ENCODE measurements at places on chromosomes 6 and 20.
A peak's percentile ranks its signal among the peaks of the same experiment; 100 is the strongest.

DNA sequence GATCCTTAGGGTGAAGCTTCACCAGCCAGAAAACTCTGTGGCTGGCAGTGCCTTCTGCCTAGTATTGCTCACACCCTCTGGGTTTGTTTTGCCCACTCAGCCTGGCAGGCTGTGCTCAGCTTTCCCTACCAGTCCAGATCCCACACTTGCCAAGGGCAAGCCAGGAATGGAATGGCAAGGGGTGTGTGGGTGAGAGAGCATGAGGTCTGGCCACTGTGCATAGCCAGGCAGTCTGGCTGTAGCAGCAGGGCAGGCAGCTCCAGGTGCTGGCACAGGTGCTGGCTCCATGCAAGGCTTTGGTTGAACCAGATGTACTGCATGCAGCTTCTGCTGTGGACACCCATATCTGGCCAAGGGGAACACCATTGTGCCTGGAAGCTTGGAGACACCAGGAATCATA is 1720.3 kb downstream of the HACE1 start:
- no peak for DNase-seq

DNA sequence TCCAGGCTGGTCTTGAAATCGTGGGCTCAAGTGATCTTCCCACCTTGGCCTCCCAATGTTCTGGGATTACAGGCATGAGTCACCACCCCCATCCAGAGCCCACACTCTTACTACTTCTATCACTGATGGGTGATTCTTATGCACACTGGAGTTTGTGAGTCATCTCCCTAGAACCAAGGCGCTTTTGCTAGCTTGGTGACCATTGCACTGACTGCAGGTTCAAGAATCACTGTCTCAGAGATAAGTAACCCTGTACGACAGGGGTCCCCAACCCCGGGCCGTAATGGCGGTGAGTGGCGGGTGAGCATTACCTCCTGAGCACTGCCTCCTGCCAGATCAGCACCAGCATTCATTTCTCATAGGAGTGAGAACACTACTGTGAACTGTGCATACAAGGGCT is 118.8 kb downstream of the MAP3K7 start:
- no peak for DNase-seq

GRCh38 chr20:36126836-36127527 is 27.6 kb upstream of the EPB41L1 start:
- DNase-seq, result no peak

- no peak for DNase-seq
Observed at GRCh38 chr6:141890661-141891060, 242.1 kb upstream of the GJE1 start.

- DNase-seq, result no peak
Observed at GRCh38 chr20:37558779-37559178, 31.1 kb upstream of the BLCAP start.

GRCh38 chr6:107411161-107411560 is 48.2 kb downstream of the PDSS2 start:
- no peak for DNase-seq

GRCh38 chr6:88494401-88495140 is 328.4 kb upstream of the CNR1 start:
- no peak for DNase-seq

DNA sequence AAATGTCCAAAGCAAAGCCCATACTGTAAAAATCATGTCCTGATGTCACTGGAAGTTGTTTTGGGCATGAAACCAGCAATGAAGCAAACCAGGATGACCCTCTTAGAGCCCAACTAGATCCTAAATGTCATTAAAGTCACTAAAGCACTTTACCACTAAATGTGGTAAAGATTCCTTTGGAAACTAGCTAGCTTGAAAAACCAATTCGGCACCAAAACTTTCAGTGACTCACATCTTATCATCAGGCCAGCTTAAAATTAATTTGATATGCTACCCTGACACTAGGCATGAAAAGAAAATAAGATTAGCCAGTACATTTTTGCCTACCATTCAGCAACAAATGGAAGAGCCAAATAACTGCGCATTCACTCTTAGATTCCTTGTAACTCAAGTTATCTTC is 145.8 kb downstream of the PACRG start:
- no peak for DNase-seq

DNA sequence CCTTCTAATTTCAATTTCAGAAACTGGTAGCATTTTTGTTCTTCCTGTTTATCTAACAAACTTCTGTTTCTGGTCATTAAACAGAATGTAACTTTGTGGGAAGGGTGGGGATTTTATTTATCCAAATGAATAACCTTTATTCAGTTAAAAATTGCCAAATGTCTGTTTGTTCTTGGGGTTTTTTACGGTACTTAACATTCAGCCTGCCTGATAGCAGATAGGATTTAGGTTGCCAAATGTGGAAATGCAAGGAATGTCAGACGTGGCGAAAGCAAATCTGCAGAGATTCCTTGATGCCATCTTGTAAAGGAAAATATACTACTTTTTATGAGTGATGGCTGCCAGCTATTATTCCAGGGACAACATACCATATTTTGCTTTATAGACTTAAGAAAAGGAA is 95.7 kb downstream of the LYRM2 start:
- DNase-seq, result no peak

DNA sequence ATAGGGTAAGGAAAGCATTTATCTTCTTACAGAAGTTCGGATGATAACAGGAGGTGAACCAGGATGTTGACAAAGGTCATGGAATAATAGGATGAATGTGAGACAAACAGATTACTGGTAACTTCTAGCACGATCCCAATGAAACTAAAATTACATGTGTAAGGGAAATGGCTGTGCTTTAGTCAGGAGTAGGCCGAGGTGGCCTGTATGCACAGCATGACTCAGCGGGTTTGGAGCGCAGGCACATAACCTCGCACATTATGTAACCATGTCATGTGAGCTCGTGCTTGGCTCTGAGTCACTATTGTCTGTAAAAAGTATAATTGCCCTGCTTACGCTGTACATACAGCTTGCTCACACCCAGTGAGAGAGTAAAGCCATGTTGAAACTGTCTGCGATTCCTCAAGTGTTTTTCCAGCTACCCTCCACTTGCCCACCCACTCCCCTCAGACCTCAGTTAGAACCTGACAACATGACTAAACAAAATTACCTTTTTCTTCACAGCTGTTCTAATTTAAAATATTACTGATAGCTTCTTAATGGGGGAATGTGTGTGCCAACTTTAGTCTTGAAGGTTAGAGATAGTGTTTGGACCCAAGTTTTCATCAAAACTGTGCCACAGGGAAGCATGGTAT is 8.2 kb downstream of the CYB5R4 start:
- no peak for DNase-seq

GRCh38 chr6:14730654-14731053 is 515.2 kb upstream of the JARID2 start:
- no peak for DNase-seq

DNA sequence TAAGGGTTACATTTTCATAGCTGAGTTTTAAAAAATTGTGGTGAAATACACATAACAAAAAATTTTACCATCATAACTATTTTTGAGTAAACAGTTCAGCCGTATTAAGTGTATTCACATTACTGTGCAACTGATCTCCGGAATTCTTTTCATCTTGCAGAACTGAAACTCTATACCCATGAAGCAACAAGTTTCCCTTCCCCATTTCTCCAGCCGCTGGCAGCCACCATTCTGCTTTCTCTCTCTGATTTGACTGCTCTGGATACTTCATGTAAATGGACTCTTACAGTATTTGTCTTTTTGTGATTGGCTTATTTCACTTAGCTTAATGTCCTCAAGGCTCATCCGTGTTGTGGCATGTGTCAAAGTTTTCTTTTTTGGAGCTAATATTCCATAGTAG is 341.6 kb downstream of the QKI start:
- DNase-seq, result no peak

DNA sequence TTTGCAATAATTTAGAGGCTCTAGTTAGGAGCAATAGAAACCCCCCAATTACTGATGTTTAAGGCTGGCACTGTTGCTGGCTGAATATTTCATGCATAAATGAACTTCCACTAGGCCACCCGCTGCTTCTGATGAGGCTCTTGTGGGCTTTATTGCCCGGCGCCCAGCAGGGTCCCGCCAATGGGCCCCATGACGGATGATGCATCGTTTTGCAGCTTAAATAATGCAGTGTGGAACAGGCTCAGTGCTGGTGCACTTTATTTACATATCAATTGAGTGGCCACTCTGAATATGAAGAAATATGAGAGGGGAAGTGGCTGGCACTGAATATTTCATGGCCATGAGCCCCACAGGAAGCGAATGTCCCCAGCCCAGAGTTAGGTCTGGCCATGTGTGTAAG is 155.3 kb upstream of the MAFB start:
- no peak for DNase-seq

DNA sequence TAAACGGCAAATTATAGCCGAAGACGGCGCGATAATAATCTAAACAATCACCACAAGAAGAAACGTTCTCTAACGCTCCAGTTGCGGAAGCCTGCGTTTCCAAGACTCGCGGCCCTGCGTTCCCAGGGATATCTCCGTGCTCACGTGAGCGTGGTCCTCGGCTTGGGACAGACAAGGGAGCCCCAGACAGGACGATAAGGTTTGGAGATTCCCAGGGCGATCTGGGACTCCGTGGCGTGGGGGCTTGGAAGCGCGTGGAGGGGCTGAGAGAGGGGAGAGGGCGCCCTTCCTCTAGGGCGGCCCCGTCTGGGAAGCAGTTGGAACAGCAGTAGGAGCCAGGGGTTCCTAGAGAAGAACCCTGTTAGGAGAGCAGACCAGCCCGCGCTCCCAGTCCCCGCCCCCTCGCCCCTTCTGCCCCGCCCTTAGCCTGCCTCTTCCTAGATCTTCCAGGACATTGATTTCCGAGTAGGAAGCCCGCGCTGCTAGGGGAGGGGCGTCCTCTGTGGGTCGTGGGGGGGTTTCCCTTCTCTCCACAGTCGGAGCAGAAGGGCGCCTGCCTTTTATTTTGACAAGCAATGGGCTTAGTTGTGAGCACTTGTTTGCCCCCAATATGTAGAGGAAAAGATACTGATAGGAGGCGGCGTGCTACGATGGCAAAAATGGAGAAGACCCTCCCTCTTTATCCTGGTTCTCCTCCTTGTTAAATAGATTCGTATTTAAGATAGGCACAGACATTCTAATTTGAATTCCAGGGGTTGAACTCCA is 10.6 kb downstream of the NRN1 start:
- peak; percentile 57 for DNase-seq

GRCh38 chr20:49853640-49854039 is 41.0 kb downstream of the SLC9A8 start:
- DNase-seq, result no peak

DNA sequence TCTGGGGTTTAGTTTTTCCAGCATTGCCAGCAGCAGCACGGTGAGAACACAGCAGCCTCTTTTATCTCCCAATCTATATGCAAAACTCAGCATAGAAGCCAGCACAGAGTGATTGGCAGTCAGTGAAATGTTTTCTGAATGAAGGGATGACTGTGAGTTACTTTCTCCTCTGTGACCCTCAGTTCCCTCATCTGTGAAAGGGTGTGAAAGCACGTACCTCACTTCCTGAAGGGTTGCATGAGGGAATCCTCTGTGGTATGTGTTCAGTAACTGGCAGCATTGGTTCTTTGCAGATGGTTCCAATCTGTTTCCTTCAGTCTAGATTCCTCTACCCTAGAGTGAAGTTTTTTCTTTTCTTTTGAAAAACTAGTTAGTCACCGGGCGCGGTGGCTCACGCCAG is 40.0 kb downstream of the EFCAB8 start:
- DNase-seq, result no peak

- no peak for DNase-seq
Observed at GRCh38 chr20:58330249-58330648, 20.7 kb downstream of the RAB22A start.

GRCh38 chr20:23492292-23492691 is 1.4 kb downstream of the CST8 start:
- no peak for DNase-seq

DNA sequence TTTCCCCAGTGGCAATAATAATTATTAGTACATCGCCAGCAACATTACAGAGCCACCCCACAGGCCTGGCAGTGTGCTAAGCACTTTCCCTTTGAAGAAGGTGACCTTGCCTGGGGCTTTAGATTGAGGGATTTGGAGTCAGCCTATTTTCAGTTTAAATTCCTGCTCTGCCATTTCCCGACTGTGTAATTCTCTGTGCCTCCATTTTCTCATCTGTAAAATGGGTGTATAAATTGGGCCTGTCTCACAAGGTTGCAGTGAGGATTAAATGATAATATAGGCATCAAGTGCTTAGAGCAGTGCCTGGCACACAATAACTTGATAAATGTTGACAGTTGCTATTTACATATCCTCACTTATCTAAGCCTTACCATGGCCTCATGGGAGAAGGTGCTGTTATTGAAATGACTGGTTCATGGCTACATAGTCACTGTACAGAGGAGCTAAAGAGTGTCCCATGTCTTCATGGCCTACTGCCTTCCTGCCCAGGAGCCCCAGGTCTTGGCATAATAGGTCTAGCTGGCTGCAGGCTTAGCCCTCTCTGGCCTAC is 5.1 kb upstream of the SCRT2 start:
- no peak for DNase-seq

- peak; percentile 77 for DNase-seq
Observed at GRCh38 chr6:152462716-152463115, 174.4 kb downstream of the SYNE1 start.

- DNase-seq, result no peak
Observed at GRCh38 chr6:11434565-11435326, 102.8 kb upstream of the TMEM170B start.

DNA sequence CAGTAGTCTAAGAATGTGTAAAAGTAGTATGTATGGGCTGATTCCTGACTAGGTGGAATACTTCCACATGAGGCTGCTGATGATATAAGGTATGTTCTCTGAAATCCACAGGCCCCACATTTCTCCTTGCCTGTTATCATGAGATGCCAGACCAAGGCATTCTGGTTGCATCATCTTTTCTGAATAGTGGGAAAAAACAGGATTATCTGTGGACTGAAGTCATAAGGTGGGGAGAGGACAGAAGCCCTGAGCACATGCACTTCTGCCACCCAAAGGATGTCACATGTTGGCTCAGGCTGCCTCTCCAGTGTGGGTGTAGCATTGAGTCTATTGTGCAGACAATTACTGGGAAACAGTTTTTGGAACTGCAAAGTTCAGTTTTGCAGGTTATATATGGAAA is 184.5 kb upstream of the RAB32 start:
- DNase-seq, result no peak

GRCh38 chr6:168793649-168794048 is 352.7 kb downstream of the SMOC2 start:
- no peak for DNase-seq

DNA sequence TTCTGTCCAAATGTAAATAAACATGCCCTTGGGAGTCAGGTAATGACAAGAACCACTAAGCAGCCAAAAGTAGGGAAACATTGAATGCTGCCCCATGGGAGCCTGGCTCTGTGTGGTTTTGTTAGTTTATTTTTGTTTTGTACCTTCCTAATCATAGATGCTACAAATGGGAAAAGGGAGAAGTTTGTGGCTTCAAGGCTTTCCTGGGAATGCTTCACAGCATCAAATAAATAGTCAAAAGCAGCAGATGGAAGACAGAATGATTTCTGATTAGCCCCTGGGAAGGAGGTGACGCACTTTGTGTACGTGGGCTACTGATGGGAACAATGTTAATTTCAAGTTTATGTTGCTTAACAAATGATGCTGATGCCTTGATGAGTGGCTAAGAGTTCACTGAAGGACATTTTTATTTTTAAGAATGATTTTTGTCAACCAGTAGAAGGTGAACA is 532.7 kb downstream of the BCKDHB start:
- no peak for DNase-seq

GRCh38 chr6:168193816-168194721 is 115.1 kb upstream of the FRMD1 start:
- DNase-seq, result no peak

All from NCI-H524 treated with DMSO at 0.1 percent for 48 hours (cell line).